Naive thymus-derived CD8-positive, alpha-beta T cell (primary cell): ENCODE measurements at places on chromosomes 7 and 10. TPM values are rescaled to one million over a fixed set of nuclear protein-coding genes. Genes with fewer than 3 reads are reported as not detected.
A peak's percentile ranks its signal among the peaks of the same experiment; 100 is the strongest.

- peaks cover 16% of the 10 kb centered on the region for H3K36me3 ChIP-seq
- peaks cover 24% of the 10 kb centered on the region for H3K27me3 ChIP-seq
- DNase-seq = no peak
- H3K4me3 ChIP-seq = no peak overlapping the region
- peaks cover 53% of the 10 kb centered on the region for H3K4me1 ChIP-seq
Measured at GRCh38 chr10:62851442-62851841, 35.3 kb upstream of the EGR2 start.

The AKR1D1 gene
- total RNA-seq = not detected

- no peaks in the 10 kb centered on the region for H3K27me3 ChIP-seq
- H3K4me1 ChIP-seq = no peaks in the 10 kb centered on the region
- no peak for DNase-seq
- H3K36me3 ChIP-seq = no peaks in the 10 kb centered on the region
Measured at GRCh38 chr7:140005754-140006503, 56.8 kb downstream of the PARP12 start.

GRCh38 chr10:111545861-111546605 is 469.2 kb downstream of the ADRA2A start:
- H3K27ac ChIP-seq = no peak overlapping the region
- H3K36me3 ChIP-seq = no peaks in the 10 kb centered on the region
- no peaks in the 10 kb centered on the region for H3K4me1 ChIP-seq
- H3K27me3 ChIP-seq = no peaks in the 10 kb centered on the region
- no peak for DNase-seq
- H3K4me3 ChIP-seq = no peak overlapping the region

- peak; percentile 61 for DNase-seq
- H3K27ac ChIP-seq = no peak overlapping the region
- H3K4me3 ChIP-seq = no peak overlapping the region
- H3K4me1 ChIP-seq = no peaks in the 10 kb centered on the region
- H3K36me3 ChIP-seq = no peaks in the 10 kb centered on the region
Measured at GRCh38 chr7:44280636-44280992, 44.8 kb downstream of the CAMK2B start.

DNA sequence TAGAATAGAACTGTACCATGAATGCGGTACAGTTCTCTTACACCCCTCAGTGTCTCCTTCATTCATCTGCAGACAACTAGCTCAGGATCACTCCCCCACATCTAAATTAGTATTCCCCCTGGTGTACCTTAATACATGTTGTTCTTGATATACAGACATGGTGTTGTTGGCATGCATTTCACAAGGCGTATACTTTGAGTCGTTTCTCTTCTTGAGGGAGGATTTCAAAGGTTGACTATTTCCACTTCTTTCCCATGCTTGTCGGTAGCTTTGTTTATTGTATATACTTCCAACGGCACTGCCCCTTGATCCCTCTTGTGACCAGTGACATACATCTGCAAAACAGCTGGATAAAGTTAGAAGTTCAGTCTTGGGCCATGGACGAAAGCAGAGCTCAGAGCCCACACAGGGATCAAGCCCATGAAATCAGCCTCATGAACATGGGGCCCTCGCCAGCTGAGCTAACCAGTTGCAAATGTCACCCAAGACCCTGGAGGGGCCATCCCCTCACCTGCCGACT is 8.6 kb downstream of the CPA4 start:
- H3K27me3 ChIP-seq = no peaks in the 10 kb centered on the region
- no peak for DNase-seq
- H3K36me3 ChIP-seq = no peaks in the 10 kb centered on the region
- no peak overlapping the region for H3K27ac ChIP-seq

The ZP3 gene
- 3.2 TPM for total RNA-seq

The FAM24B gene
- total RNA-seq = 16.5 TPM
